Fibroblast of the aortic adventitia (primary cell): ENCODE measurements at places on chromosomes 2 and 18.

DNA sequence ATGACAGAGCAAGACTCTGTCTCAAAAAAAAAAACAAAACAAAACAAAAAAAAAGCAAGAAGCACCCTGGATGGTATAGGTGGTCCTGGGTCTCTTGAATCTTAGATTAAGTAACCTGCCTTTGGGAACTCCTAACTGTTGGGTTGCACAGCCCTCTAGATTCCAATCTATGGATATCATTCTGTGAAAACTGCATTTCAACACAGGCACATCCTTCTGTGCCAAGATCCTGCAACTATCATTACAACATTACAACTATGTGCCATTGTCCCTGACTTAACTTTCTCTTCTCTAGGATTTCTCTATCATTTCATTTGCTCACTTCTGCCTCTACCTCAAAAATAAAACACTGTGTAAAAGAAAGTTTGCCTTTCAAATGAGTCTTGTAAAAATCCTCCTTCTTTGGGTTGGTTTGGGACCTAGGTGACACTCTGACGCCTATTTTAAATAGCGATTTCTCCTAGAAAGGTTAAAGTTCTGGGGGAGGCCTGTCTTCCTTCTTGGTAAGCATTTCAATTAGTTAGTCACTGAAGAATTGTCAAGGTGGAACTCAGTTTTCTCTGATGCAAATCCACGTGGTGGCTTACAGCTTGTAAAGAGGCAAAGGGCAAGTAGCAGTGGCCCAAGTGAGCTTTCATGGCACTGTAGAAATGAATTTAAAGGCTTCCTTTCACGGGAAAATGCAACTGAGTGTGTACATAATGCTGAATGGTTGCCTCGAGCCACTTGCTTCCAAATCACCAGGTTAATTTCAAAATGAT is 9.2 kb downstream of the LGALSL start:
- peak; percentile 64 for DNase-seq

DNA sequence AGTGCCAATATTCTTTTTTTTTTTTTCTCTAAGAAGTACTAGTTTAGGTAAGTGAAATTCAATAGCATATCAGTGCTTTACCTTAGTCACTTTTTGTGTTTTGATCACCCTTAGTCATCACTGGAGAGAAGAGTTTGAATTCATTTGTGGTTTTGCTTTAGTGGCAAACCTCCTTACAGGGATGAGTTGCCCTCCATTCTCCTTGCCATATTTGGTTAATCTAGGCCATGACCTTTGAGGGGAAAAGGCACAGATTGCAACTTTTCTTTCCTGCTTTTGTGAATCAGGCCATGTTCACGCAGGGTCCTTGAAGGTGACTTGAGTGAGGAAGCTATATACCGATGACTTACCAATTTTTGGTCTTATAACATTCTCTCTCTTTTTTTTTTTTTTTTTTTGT is 34.4 kb downstream of the PLEKHA3 start:
- peak; percentile 31 for DNase-seq

DNA sequence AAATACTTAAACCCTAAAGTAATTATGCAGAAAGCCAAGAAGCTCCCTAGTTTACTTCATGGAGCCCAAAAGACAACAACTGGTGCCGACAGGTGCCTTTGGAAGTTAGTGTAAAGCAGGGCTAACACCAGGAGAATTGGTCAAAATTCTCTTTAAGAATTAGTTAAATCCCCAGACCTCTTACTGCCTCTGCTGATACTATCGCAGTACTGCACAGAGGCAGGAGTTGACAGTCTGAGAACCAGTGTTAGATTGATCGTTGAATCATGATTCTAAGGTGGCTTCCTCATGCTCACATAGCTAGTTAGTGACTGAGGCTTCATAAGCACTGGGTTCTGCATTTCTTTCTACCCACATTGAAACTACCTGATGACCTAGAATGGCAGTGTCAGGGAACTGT is 445.0 kb downstream of the XIRP2 start:
- no peak for DNase-seq

DNA sequence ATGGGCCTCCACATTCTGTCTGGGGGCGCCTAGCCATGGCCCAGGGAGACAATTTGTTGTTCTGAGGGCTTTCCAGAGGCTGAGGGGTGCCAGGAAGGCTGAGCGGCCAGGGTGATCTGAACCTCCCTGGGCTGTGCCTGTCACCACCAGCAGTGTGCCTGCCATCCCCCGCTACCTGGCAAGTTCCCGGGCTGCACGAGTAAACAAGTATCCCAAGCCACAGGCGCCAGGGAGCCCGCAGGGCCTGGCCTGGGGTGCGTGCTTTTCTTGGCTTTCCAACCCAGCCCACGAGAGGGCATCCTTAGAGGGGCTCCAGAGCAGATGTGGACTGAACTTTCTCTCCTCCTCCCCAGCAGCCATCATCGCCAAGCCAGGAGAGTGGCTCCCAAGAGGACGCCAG is 35.1 kb upstream of the B3GNT7 start:
- DNase-seq = no peak

GRCh38 chr2:55616551-55617174 is 759 bp downstream of the PPP4R3B start:
- peak; percentile 55 for DNase-seq

- DNase-seq = no peak
Measured at GRCh38 chr2:238569507-238570195, 142.9 kb downstream of the ASB1 start.
